Natural killer cell (primary cell): ENCODE measurements at places on chromosomes 6 and 20. TPM values are rescaled to one million over a fixed set of nuclear protein-coding genes. Genes with fewer than 3 reads are reported as not detected.
A peak's percentile ranks its signal among the peaks of the same experiment; 100 is the strongest.

GRCh38 chr20:3820901-3821727, 767 bp downstream of the AP5S1 start:
- no peaks in the 10 kb centered on the region for H3K27me3 ChIP-seq
- H3K4me3 ChIP-seq = peak overlapping the region; percentile 69
- H3K27ac ChIP-seq = peak overlapping the region; percentile 98
- H3K36me3 ChIP-seq = peaks cover 21% of the 10 kb centered on the region
- DNase-seq = no peak
- H3K4me1 ChIP-seq = peaks cover 45% of the 10 kb centered on the region

THBD gene
- 2.1 TPM for total RNA-seq

DNA sequence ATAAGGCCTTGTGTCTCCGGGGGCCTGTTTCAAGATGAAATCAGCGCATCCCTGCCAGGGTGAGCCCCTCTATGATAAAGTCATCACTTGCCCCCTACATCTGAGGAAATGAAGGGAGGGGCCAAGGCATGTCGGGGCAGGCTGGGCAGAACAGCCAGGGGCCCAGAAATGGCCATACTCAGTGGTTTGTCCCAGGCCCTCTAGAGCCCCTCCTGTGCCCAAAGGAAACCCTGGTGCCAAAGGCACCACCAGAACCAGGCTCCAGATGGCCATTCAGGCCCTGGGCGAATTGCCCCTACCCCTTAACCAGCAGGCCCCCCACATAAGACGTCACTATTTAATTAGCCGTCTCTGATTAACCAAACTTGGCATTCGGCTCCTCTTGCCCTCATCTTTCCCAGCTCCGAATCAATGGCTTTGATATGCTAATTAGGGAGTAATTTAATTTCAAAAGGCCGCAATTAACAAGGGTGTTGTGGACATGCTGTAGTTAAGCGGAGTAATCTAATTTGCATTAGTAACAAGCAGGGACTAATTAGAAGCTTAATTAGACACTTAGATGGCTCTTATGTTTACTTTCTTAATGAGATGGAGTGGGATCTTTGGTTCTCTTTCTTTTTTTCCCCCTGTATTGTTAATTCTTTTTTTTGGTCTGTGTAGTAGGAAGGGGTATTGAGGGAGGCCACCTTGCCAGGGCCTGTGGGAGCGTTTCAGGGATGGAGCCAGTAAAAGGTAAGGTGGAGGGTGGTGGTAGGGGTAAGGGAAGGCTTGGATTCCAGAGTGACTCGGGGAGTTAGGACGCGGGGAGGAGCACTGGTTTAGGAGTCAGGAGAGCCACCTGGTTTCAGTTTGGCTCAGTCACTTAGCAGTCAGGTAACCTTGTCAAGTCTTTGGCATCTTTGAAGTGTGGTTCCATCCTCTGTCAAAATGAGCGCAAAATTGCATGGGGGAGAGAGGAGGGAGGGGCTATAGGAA, 9.4 kb downstream of the FOXP4 start:
- no peak overlapping the region for H3K4me3 ChIP-seq
- no peaks in the 10 kb centered on the region for H3K27me3 ChIP-seq
- no peak for DNase-seq
- H3K36me3 ChIP-seq = no peaks in the 10 kb centered on the region
- H3K27ac ChIP-seq = no peak overlapping the region

- no peaks in the 10 kb centered on the region for H3K4me1 ChIP-seq
- no peaks in the 10 kb centered on the region for H3K27me3 ChIP-seq
- DNase-seq = no peak
- no peak overlapping the region for H3K27ac ChIP-seq
- H3K4me3 ChIP-seq = no peak overlapping the region
These were observed 90.6 kb downstream of the ERMARD start for GRCh38 chr6:169841907-169842606.

GRCh38 chr20:47785854-47786764, 828 bp upstream of the SULF2 start:
- DNase-seq = no peak
- H3K27me3 ChIP-seq = no peaks in the 10 kb centered on the region
- peak overlapping the region; percentile 36 for H3K4me3 ChIP-seq
- H3K27ac ChIP-seq = no peak overlapping the region
- H3K36me3 ChIP-seq = no peaks in the 10 kb centered on the region

DNA sequence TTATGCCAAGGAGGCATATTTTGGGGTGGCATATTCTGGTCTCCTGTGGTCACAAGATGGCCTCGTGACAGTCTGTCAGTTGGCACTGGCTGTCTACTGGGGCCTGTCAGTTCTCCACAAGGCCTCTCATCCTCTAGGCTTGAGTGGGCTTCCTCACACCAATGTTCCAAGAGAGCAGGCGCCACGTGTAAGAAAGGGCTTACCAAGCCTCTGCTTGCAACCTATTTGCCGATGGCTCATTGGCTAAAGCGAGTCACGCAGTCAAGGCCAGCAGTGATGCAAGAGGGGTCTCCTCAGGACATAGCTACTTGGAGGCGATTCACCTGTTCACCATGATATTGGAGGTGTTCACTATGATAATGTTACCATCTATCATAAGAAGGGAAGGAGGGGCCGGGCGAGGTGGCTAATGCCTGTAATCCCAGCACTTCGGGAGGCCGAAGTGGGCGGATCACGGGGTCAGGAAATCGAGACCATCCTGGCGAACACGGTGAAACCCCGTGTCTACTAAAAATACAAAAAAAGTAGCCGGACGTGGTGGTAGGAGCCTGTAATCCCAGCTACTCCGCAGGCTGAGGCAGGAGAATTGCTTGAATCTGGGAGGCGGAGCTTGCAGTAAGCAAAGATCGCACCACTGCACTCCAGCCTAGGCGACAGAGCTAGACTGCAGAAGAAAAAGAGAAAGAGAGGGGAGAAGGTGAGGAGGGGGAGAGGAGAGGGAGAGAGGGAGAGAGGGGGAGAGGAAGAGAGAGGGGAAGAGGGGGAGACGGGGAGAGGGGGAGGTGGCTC, 35.3 kb downstream of the C6orf52 start:
- no peak overlapping the region for H3K27ac ChIP-seq
- peaks cover 8% of the 10 kb centered on the region for H3K4me1 ChIP-seq
- H3K4me3 ChIP-seq = peak overlapping the region; percentile 27
- no peaks in the 10 kb centered on the region for H3K36me3 ChIP-seq
- DNase-seq = no peak

DNA sequence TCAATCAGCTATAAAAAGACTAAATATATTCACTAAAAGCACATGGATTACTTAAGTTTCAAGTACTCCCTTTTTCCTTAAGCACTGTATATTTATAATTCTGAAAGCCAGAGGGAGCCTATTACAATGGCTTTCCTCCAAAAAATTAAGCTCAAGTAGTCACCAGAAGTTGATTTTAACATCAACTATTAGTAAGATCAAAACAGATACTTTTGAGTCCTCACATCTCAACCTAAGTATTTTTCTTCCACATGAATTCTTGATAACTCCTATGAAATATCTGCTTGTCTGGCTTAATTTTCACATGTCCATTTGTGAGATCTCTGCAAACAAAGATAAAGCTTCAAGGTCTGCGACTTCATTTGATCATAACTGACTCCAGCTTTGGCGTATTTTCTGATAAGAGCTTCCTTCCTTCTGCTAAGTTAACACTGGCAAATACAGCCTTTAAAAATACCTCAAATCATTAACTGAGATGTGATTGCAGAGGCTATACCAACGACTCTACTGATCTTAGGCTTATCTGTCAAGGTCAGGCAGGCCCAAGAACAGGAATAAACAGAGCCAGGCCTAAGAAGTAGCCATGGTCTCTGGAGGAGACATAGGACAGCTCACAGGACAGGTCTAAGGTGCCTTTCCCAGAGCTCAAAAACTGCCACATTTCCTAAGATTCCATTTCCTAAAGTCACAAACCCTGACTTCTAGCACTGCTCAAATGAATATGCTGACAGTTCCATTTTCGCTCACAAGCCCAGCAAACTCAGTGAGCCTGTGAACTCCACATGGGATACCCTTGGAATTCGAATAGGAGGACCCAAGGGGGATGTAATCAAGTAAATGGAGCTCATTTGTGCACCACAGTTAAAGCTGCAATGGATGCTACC, 10.0 kb downstream of the SNX5 start:
- H3K36me3 ChIP-seq = peaks cover 23% of the 10 kb centered on the region
- no peaks in the 10 kb centered on the region for H3K27me3 ChIP-seq
- no peak overlapping the region for H3K4me3 ChIP-seq

RAD21L1 gene
- not detected for total RNA-seq

GRCh38 chr6:39021041-39021440, 27.5 kb upstream of the GLP1R start:
- no peak overlapping the region for H3K4me3 ChIP-seq
- no peak for DNase-seq

DNA sequence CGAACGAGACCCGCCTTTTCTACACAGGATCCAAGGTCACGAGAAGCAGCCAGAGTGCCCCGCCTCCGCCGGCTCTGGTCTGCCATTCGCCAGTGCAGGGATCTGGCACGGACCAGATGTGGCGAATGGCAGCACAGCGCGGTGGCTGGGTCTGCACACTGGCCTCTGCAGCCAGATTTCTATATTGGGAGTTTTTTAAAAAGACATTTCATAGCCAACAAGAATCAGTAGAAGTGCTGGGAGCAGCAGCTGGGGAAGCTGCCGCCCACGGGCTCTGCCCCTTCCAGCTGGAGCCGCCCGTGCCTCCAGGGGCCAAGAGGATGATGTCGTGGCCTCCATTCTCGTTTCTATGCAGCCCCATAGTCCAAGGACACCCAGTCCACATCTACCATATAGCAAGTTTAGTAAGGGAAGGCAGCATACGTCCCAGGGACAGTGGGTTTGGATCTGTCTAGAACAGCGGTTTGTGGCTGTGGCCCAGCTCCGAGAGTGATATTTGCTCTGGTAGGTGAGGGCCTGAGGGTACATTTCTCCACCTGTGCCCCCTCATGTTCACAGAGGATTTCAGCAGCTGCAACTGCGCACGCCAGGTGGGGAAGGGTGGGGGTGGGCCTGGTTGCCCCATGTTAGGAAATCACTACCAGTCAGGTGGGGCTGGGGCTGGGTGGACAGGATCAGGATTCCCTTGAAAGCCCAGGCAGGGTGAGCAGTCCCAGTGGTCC, 333.7 kb downstream of the ZFAND3 start:
- no peak overlapping the region for H3K4me3 ChIP-seq
- peaks cover 11% of the 10 kb centered on the region for H3K4me1 ChIP-seq
- no peak overlapping the region for H3K27ac ChIP-seq
- DNase-seq = no peak

- no peak overlapping the region for H3K4me3 ChIP-seq
- H3K27ac ChIP-seq = no peak overlapping the region
- no peak for DNase-seq
- no peaks in the 10 kb centered on the region for H3K36me3 ChIP-seq
- no peaks in the 10 kb centered on the region for H3K4me1 ChIP-seq
These were observed 79.6 kb downstream of the DNAH8 start for GRCh38 chr6:38794682-38795081.

SOX18 gene
- not detected for total RNA-seq

GRCh38 chr20:49427751-49428518, 54.5 kb downstream of the KCNB1 start:
- no peaks in the 10 kb centered on the region for H3K27me3 ChIP-seq
- no peak for DNase-seq
- H3K4me1 ChIP-seq = no peaks in the 10 kb centered on the region
- no peak overlapping the region for H3K4me3 ChIP-seq
- no peak overlapping the region for H3K27ac ChIP-seq
- no peaks in the 10 kb centered on the region for H3K36me3 ChIP-seq

RCAN2 gene
- total RNA-seq = not detected

- no peak overlapping the region for H3K4me3 ChIP-seq
- no peaks in the 10 kb centered on the region for H3K36me3 ChIP-seq
- DNase-seq = no peak
These were observed 4.6 kb downstream of the DACT2 start for GRCh38 chr6:168314948-168315347.

POPDC3 gene
- not detected for total RNA-seq

EFHC1 gene
- 13.7 TPM for total RNA-seq

UNC93A gene
- total RNA-seq = not detected

C6orf15 gene
- total RNA-seq = not detected

DNA sequence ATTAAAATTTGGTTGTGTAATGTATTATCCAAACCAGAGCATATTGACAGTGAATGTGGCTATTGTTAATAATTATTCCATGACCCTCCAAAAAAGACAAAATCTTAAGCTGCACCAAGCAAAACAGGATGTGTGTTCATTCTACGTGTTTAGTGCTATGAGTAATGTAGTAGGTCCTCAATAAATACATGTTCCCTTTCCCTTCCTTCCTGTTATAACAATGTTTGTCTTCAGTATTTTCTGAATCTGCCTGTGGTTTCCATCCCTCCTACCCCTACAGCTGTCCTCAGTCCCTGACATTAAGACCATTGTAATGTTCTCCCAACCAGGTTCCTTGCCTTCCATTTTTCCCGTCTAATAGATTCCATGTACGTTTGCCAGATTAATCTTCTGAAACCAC, 163.8 kb downstream of the AIG1 start:
- no peak overlapping the region for H3K4me3 ChIP-seq
- no peaks in the 10 kb centered on the region for H3K36me3 ChIP-seq
- no peak for DNase-seq
- H3K27ac ChIP-seq = no peak overlapping the region

STMN3 gene
- 8.3 TPM for total RNA-seq

CFB gene
- not detected for total RNA-seq

- peak; percentile 16 for DNase-seq
- H3K27ac ChIP-seq = peak overlapping the region; percentile 2
- no peaks in the 10 kb centered on the region for H3K36me3 ChIP-seq
- H3K4me3 ChIP-seq = peak overlapping the region; percentile 0
- no peaks in the 10 kb centered on the region for H3K4me1 ChIP-seq
These were observed 280.4 kb downstream of the PTPRK start for GRCh38 chr6:128240024-128240428.

VNN1 gene
- total RNA-seq = 1.6 TPM

EEF1E1 gene
- total RNA-seq = 9.6 TPM
